Mesothelial cell of epicardium (in vitro differentiated cells): ENCODE measurements at places on chromosomes 3 and 15.

DNA sequence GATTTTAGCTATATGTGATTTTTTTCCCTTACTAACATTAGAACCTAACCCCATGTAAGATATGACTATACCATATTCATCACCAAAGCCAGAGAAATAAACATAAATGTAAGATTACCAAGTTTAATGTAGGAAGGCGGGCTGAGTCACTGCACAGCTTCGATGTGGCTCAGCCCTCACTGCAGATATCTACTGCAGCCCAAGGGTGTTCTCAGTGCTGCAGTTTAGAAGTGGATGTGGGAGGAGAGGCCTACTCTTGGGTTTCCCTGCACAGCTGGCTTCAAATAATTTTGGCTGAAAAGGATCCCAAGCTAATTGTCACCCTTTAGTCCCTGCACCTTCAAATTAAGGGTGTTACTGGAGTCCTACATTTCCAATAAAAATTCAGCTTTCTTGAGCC lies 9.3 kb downstream of the ARPP19 start:
- no peak for DNase-seq

DNA sequence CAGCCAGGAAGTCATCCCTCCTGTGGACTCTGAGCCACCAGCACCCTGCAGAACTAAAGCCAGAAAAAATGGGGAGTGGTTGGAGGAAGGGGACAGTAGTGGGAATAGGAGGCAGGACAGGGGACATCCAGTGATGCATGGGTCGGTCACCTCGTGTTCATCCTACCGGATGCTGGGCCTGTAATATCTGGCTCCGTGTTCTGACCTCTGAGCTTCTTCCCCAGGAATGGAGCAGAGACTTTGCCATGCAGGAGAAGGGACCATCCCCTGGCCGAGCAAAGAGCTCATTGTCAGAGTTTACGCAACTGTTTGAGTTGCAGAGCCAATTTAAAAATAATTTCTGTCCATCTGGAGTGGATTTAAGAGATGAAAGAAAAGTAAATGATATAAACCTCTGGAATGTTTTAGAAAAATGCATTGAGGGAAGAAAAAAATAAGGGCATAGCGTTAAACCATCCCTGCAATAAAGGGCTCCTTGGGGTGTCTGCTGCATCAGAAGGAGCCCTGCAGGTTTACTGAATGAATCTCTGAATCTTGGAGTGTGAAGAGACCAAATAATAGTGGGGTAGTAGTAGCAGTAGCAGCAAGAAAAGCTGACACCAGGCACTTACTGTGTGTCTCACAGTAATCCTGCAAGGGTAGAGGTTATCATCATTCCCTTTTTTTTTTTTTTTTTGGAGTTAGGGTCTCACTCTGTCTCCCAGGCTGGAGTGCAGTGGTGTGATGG lies 70.9 kb downstream of the AAGAB start:
- DNase-seq, result no peak

DNA sequence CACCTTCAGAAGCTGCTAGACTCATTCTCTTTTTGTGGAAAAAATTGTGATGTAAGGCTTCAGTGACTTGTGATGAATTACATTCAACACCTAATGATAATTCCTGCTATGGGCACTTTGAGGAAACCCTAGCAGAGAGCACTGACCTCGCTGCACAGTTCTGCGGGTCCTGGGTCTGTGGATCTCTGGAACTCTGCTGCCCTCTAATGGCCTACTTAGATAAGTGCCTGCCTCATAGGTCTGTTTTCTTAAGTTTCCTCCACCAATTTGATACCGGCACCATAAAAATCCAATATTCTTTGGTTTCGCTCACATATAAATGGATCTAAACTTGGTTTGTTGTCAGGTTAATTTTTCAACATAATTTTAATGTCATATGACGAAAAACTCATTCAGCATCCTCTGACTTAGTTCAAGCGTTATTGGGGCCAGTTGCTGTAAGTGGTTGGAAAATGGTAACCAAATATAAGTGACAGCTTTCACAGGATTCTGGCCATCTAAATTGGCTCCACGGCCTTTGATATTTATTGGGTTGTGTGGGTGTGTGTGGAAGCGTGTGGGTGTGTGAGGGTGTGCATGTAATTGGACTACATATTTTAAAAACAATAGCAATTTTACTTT lies 10.4 kb downstream of the SLITRK3 start:
- peak; percentile 48 for DNase-seq

DNA sequence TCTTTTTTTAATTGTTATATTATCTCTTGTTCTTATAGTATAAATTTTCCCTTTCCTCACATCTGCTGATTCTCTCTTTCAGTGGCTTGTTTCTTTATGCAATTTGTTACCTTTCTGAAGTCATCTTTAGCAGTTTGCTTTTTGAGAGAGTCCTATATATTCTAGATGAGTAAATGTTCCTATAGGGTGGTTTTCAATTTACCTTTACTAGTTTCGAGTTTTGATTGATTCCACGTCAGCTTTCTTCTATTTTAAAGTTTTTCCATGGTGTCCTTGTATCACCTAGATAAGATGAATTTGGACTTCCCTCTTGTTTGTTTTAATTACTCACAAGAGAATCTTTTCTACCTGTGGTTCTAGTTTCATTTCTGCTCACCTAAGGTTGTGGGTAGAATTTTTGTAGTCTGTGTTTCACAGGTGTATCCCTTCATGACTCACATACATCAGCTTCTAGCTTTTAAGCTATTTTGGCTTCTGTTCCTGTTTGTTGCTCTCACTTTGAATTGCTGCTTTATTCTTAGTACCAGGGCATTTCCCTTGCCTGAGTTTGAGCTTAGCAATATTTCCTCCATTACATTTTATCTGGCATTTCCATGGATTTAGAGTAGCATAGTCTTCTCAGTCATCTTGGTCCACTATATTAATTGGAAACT lies 6.4 kb downstream of the TEX9 start:
- no peak for DNase-seq

GRCh38 chr3:12963231-12963896 lies 109.9 kb downstream of the IQSEC1 start:
- DNase-seq, result no peak

GRCh38 chr3:183737116-183737515 lies 39.5 kb downstream of the YEATS2 start:
- no peak for DNase-seq

GRCh38 chr3:139555249-139555648 lies 15.7 kb upstream of the RBP1 start:
- DNase-seq, result no peak

- peak; percentile 60 for DNase-seq
These were observed 49.7 kb upstream of the POMGNT2 start for GRCh38 chr3:43155464-43156121.

- no peak for DNase-seq
These were observed 30.2 kb upstream of the GREM1 start for GRCh38 chr15:32687556-32687955.

DNA sequence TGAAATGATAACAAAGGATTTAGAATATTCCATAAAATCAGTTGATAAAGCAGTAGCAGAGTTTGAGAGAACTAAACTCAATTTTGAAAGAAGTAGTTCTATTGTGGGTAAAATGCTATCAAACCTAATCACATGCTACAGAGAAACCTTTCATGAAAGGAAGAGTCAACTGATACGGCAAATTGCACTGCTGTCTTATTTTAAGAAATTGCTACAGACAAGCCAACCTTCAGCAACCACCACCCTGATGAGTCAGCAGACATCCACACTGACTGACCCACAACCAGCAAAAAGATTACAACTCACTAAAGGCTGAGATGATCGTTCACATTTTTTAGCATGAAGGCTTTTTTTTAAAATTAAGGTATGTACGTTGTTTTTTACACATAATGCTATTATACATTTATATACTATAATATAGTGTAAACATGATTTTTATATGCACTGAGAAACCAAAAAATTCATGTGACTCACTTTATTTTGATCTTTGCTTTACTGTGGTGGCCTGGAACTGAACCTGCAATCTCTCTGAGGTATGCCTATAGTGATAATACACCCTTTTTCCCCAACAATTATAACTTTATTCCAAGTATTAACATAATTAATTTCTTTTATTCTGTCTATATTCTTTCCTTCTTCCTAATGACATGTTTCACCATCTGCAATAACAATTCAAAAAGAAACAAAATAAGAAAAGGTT lies 109.9 kb downstream of the TBC1D5 start:
- DNase-seq, result no peak

- no peak for DNase-seq
These were observed 110.5 kb downstream of the WDR72 start for GRCh38 chr15:53648934-53649333.

- DNase-seq, result no peak
These were observed 17.6 kb downstream of the ZDHHC3 start for GRCh38 chr3:44958386-44958785.

DNA sequence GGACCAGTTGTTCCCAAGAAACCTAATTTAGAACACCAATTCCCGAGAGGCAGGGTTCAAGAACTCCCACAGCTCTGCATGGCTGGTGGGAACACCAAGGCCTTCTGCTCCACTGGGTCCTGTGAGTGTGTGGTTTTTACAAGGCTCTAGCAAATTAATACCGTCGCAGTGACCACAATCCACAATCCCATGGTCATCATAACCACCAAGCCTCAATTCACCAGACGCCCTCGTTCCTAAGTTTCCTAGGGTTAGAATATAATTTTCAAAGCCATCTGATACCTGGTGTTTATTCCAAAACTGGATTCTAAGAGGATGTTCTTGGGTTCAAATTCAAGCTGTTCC lies 114.9 kb upstream of the RPL32 start:
- no peak for DNase-seq

GRCh38 chr15:91915576-91915975 lies 62.1 kb downstream of the SLCO3A1 start:
- no peak for DNase-seq

DNA sequence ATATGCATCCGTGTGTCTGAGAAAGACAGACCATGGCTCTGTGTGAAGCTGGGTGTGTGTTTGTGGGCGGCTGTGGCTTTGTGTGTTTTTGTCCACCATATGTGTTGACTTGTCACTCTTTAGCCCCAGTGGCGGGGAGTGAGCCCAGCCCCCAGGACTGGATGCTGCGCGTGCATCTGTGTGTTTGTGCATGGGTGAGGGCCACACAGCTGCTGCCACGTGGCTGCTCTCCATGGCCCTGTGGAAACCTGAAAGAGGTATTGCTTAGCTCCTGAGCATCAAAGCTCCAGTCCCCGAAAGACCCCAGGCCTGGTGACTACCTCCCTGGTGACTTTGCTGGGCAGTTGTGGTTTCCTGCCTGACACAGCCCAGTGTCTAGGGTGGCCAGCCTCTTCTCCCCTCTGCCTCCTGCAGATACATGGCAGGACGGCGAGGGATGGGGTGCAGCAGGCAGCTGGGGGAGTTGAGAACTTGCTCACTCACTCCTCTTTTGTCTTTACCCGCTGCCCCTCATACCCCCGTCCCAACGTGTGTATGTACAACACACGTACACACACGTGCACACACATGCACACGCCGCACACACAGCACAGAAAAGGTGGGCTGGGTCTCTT lies 6.5 kb downstream of the EPHB3 start:
- DNase-seq, result peak; percentile 49

DNA sequence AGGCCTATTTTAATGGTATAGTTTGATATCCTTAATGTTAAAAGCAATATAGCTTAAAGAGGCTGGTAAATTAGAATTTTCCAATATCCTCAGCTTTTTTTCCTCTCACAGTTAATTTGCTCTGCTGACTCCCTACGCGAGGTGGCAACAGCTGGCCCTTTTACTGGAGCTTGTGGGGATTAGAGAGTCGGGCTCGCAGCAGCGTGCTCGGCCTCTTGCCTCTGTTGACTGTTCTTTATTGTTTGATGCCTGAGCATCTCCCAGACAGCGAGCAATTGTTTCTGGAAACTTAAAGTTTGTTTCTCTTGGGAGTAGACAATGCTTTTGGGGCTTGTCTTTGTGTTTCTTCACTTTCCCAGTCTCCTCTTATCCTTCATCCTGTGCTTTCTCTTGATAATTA lies 80.8 kb downstream of the OPA1 start:
- no peak for DNase-seq

- no peak for DNase-seq
These were observed 28.3 kb downstream of the IDH3A start for GRCh38 chr15:78177447-78177873.

GRCh38 chr15:75790631-75791336 lies 52.5 kb upstream of the UBE2Q2 start:
- DNase-seq, result no peak

DNA sequence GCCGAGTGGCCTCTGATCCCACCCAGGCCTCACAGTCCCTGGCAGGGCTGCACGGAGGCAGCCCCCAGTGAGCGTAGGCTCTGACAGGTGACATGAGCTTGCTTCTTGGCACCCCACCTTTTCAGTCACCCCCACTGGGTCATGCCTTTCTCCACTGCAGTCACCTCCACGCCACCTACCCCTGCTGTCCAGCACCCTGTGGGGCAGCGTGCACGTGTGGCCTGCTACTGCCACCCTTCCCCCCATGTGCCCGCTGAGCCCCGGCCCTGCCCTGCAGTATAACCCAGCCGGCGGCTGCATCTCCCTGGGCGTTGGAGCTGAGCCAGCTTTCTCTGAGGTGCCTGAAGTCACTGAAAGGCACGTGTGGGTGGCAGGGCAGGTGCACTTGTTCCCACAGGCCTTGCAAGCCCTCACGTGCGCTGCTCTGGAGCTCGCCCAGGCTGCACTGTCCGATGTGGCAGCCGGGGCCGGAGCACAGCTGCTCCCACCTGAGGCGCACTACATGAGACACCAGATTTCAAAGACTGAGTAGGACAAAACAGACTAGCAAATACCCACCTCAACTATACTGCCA lies 65.6 kb downstream of the NIPA2 start:
- no peak for DNase-seq

GRCh38 chr15:62883938-62884479 lies 158.5 kb upstream of the TPM1 start:
- DNase-seq, result no peak

GRCh38 chr3:17508180-17508752 lies 234.2 kb downstream of the TBC1D5 start:
- DNase-seq, result no peak

DNA sequence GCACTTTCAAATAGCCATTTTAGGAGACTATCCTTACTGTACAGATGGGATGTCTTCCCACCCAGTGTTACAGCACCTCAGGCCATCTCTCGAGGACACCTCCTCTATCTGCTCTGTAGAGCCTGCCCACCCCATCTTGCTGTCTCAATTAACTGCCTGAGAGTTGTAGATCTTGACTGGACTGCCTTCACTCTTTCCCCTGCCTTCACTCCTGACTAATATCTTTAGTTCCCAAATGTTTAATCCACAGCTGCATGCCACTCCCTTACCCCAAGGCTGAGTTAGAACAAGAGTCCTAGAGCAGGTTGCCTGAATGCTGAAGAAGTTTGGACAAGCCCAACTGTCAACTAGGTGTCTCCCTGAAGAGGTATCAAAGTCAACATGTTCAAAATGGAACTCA lies 1.3 kb upstream of the PP2D1 start:
- DNase-seq, result no peak

- peak; percentile 11 for DNase-seq
These were observed 34.8 kb downstream of the KLF15 start for GRCh38 chr3:126322181-126322967.

- DNase-seq, result no peak
These were observed 590.6 kb downstream of the MAGI1 start for GRCh38 chr3:65448120-65448519.

GRCh38 chr3:58106061-58106460 lies 97.8 kb downstream of the FLNB start:
- no peak for DNase-seq
